ENCODE measurements at places on chromosomes 5 and 9. TPM values are rescaled to one million over a fixed set of nuclear protein-coding genes. Genes with fewer than 3 reads are reported as not detected.

DNA sequence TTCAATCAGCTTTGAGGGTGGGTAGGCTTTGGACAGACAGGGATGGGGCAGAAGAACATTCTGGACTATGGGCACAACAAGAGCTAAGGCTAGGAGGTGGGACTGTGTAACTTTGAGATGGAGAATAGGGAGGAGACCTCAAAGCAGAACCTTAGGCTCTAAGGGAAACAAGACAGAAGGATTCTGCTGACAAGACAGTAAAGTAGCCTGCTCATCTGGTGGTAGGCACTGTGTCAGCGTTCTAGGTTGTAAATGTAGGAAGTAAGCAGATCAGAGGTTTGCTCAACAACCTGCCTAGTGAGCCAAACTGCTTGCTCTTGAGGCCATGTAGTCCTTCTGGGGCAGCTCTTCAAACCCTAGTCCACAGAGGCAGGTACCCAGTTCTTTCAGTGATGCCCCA is 15.0 kb upstream of the IL12B start:
- no peak for DNase-seq

- peak; percentile 76 for DNase-seq
These were observed 96.0 kb downstream of the LIX1 start for GRCh38 chr5:97046270-97046982.

DNA sequence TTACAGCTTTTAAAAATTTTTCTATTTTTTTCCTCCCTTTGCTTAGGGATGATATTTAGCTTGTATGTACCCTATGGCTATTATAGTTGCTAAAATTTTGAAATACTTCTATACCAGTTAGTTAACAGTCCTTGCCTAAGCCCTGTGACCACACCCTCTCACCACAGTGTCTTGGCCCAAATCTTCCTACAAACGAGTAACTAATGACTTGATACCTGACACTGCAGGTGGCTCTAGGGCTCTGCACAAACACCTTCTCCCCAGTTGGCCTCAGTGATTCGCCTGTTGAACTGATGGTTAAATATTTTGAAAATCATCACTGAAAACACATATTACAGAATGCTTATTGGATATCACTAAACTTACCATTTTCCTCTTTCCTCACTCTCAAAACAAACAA is 449.6 kb upstream of the CHD1 start:
- no peak for DNase-seq

GRCh38 chr5:138748630-138749081 is 4.6 kb upstream of the CTNNA1 start:
- peak; percentile 36 for DNase-seq

DNA sequence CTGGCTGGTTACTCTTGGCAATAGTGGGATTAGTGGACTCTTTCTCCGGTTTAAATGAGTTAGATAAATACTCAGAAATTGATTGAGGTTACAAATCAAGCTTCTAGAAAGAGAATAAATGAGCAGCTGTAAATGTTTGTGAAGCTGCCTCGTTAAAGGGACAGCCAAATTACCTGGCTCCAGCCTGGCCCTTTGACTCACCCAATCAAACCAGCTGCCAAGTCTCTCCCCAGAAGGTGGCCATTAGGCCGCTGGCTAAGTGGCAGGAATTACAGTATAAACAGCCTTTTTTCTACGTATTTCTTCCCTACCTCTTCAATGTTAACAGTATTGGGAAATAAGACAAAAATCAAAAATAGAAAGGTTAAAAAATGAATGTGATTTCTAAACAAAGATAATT is 46.0 kb upstream of the SRFBP1 start:
- no peak for DNase-seq

- DNase-seq, result no peak
These were observed 34.5 kb upstream of the TCF7 start for GRCh38 chr5:134079748-134080581.

DNA sequence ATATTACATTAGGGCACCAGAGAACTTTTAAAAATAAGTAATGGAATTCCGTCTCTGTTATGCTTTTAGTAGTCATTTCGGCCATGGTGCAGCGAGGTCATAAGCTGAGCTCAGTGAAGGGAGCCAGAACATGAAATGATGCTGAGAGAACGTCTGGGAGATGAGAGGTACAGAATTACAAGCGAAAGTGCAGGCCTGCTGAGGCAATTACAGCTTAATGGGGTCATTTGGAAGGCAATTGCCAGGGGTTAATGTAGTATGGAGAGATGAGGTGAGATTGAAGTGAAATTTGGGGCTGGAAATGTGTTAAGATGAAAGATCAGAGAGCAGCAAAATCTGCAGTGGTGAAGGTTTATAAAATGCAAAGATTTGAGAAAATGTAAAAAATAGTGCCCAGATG is 96.5 kb downstream of the PBX3 start:
- DNase-seq, result no peak

The PCDHGA8 gene
- 0.13 TPM for total RNA-seq

GRCh38 chr9:96203867-96204501 is 98.0 kb downstream of the HSD17B3 start:
- DNase-seq, result no peak

The INSYN2B gene
- not detected for total RNA-seq

- DNase-seq, result no peak
These were observed 432.4 kb downstream of the ACTL7B start for GRCh38 chr9:108423433-108423832.

- no peak for DNase-seq
These were observed 58.1 kb upstream of the TAF11L2 start for GRCh38 chr5:17439956-17440355.

GRCh38 chr9:91207397-91207728 is 154.4 kb downstream of the AUH start:
- DNase-seq, result no peak

GRCh38 chr5:96823900-96824380 is 16.2 kb upstream of the ERAP1 start:
- no peak for DNase-seq

DNA sequence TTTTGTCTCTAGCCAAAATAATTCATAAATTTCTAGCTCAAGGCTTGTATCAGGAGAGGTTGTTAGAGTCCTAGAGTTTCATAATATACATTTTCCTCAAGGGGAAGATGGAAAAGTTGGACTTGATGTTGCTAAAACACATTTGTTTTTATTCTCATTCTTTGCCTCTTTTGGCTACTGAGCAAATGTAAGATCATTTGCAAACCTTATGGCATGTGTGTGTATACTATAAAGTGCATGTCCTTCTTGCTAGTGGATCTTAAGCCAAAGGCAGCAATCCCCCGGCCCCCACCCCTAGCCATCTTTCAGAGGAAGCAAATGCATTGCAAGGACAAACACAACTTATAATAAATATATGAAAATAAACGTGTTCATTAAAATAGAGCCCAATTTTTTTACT is 43.0 kb downstream of the ADAMTSL1 start:
- no peak for DNase-seq

- peak; percentile 68 for DNase-seq
These were observed 21.8 kb downstream of the FYB1 start for GRCh38 chr5:39197556-39197955.

DNA sequence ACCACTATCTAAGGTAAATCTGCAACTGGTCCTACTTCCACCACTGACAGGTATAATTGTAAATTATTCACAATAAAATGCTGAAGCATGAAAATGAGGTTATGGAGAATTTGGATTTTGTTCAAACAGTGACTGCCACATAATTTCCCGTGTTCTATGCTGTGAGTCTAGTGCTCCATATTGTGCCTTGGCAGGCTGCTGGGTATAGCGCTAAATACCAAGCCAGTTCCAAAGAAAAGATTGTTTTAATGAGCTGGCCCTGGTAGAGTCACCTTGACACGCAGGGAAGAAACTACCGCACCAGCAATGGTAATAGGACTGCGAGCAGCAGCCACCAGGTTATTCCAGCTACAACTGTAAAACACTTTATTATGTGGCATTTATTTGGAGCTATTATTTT is 30.4 kb downstream of the PSMB7 start:
- no peak for DNase-seq

DNA sequence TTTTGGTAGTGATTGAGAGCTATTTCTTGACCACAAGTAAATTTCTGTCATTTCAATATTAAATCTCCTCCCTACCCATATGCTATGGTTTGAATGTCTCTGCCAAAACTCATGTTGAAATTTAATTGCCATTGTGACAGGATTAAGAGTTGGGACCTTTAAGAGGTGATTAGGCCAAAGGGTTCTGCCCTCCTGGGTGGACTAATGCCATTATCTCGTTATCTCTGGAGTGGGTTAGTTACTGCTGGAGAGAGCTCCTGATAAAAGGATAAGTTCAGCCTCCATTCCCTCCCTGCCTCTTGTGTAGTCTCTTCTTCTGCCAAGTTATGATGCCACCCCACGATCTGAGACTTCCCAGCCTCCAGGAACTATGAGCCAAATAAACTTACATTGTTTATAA is 3.6 kb upstream of the DRD1 start:
- no peak for DNase-seq

GRCh38 chr5:98911280-98912040 is 17.3 kb downstream of the CHD1 start:
- no peak for DNase-seq

GRCh38 chr5:45355189-45355992 is 340.8 kb downstream of the HCN1 start:
- DNase-seq, result no peak

GRCh38 chr5:64765804-64766504 is 2.5 kb downstream of the SREK1IP1 start:
- DNase-seq, result no peak

DNA sequence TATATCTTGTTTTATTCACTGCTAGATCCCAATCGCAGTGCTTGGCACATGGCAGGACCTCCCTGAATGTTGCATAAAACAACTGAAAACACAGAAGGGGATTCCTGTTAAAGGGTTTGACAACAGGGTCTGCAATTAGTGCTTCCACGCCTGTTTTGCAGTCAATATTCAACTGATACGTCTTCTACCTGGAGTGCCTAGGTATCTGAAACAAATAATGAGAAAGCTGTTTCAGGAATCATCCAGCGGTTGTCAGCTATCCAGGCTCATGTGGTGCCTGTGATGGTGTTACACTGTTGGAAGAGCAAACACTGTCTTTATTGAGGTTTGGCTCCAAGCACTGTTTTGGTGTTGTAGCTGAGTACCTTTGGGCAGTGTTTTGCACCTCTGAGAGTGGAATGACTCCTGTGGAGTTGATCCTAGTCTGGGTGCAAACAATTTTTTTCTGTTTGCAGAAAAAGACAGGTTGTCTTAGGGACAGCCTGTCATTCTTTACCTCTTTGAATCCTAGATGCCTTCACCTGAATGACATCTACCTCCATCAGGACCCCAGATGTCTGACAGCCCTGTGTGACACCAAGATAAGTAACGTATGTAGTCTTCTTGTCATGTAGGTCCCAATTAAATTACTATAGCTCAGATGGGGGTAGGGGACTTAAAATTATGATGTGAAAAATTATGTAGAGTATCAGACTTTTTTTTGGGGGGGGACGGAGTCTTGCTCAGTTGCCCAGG is 14.8 kb upstream of the MATR3 start:
- DNase-seq, result no peak

DNA sequence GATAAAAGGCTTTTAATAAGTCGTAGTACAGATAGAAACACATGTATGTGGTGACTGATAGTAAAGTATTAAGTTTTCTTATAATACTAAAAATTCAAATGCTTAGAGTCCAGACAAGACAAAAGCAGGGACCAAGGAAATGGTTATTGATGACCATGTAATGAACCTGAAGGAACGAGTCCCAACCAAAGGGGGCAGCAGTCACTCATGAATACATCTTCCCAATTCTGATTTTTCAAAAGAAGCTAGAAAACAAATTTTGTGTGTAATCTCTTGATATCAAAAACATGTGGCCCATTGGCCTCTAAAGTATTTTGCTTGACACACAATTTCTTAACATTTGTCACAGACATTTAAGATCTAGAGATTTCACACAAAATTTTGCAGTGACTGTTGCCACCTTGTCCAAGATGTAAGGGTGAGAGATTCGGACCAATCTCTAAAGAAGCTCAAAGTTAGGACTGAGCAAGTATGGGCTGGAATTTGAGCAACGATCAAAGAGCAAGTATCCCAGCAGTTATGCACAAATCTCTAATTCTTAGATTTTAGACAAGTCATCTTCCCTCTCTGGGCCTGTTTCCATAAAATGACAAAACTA is 66.8 kb downstream of the ARL15 start:
- DNase-seq, result peak; percentile 53

GRCh38 chr5:122444411-122444810 is 132.4 kb downstream of the SNCAIP start:
- DNase-seq, result no peak
